ENCODE measurements at places on chromosomes 7 and 10.
A peak's percentile ranks its signal among the peaks of the same experiment; 100 is the strongest.

DNA sequence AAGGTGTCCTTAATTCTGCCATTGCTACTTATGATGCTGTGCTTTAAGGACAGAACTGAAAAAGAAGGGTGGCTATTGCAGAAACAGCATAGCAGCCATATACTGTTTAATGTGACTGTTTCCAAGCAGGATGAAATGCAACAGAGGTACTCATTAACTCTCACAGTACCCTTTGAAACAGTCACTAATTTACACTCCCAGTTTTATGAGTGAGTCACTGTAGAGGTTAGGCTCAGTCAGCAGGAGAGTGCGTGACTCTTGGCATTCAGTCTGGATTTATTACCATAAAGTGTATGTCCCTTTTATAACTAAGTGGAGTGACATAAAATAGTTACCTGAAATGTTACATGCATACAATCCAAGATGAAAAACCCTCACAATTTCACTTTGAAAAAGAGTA lies 27.7 kb downstream of the ALDH18A1 start:
- DNase-seq, result no peak

DNA sequence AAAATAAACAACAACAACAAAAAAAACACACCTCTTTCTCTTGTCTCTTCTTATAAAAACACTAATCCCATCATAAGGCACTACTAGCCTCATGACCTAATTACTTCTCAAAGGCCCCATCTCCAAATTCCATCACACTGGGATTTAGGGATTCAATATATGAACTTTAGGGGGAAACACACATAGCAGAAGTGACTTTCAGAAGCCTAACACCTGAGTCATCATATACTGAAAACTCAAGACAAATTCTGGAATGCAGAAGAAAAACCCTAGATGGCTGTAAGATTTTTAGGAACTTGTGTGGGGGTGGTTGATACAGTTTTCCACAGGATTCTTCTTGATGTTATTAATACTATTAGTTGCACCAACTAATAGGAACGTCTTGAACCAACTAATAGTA lies 33.7 kb upstream of the CSTF2T start:
- no peak for DNase-seq

GRCh38 chr10:80204677-80205476 lies 460 bp downstream of the ANXA11 start:
- peak; percentile 9 for DNase-seq

GRCh38 chr7:117126676-117127075 lies 173.4 kb downstream of the ST7 start:
- DNase-seq, result no peak

- no peak for DNase-seq
Measured at GRCh38 chr10:129866894-129867293, 97.2 kb downstream of the EBF3 start.

GRCh38 chr7:77796109-77796508 lies 2.1 kb downstream of the TMEM60 start:
- DNase-seq, result no peak

DNA sequence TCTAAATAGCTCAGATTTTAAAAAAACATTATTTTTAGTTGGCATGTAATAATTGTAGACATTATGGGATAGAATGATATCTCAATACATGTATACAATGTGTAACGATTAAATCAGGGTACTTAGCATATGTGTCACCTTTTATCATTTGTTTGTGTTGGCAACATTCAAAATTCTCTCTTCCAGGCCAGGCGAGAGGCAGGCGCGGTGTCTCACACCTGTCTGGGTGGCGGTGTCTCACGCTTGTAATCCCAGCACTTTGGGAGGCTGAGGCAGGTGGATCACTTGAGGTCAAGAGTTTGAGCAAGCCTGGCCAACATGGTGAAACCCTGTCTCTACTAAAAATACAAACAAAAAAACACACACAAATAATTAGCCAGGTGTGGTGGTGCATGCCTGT lies 151.7 kb downstream of the RTKN2 start:
- DNase-seq, result no peak

DNA sequence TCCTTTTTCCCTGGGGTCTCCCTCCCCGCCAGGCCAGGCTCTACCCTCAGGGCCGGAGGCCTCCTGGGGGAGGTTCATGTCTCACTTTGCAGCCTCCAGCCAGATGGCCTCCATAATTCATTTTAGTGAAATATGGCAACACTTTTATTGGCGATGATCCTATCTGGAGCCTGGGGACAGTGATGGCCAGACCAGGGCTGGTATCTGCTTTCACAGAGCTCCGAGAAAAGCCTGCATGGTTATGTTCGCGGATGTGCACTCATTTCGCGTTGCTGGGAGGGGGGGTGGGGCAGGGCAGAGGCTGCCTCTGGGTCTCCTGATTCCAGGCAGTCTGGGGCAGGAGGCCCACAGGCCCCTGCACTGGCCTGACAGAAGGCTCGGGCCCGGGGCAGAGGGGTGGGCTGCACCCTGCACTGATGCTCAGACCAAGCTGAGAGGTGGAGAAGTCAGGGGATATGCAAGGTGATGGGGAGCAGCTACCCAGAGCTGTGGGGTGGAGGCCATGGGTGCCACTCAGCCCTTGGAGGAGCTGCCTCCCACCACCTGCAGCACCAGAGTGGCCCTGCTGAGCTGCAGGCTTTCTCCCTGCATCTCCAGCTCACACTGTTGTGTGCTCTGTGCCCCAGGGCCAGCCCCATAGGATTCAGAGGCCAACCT lies 85.3 kb upstream of the RET start:
- DNase-seq, result no peak
